ENCODE measurements at places on chromosomes 6 and 20.
A peak's percentile ranks its signal among the peaks of the same experiment; 100 is the strongest.

GRCh38 chr6:105452924-105453756 lies 50.3 kb upstream of the PREP start:
- peak; percentile 34 for DNase-seq

DNA sequence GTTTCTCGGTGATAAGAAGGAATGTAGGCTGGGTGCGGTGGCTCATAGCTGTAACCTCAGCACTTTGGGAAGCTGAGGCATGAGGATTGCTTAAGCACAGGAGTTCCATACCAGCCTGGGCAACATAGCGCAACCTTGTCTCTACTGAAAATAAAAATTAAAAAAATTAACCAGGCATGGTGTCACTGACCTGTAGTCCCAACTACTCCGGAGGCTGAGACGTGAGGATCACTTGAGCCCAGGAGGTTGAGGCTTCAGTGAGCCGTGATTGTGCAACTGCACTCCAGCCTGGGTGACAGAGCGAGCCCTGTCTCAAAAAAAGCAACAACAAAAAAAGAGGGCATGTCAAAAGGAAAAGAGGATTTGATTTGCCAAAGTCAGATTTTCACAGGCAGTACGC lies 3.9 kb downstream of the NEU1 start:
- DNase-seq: no peak

- no peak for DNase-seq
Measured at GRCh38 chr6:13260101-13260598, 68.2 kb downstream of the TBC1D7 start.

GRCh38 chr6:134373282-134373922 lies 55.5 kb upstream of the SGK1 start:
- no peak for DNase-seq

- DNase-seq: no peak
Measured at GRCh38 chr6:22631091-22631490, 61.7 kb downstream of the HDGFL1 start.

DNA sequence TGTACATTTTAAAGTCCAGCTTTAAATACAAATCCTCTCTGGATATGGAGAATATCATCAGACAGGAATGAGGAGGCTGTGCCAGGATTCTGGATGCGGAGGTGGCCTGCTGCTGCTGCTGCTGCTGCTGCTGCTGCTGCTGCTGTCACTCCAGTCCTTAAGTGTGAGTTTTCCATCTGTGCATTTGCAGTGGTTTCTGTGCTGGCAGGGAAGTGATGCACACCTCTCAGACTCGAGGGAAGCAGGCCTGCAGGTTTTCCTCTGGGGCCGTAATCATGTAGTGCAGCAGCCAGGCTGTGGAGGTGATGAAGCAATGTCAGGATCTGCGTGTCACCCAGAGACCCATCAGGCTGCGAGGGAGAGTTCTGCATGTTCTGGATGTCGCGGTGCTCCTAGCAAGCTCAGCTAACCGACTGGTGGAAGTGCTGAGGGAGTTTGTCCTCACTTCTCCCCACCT lies 32.0 kb downstream of the CFAP61 start:
- DNase-seq: no peak

DNA sequence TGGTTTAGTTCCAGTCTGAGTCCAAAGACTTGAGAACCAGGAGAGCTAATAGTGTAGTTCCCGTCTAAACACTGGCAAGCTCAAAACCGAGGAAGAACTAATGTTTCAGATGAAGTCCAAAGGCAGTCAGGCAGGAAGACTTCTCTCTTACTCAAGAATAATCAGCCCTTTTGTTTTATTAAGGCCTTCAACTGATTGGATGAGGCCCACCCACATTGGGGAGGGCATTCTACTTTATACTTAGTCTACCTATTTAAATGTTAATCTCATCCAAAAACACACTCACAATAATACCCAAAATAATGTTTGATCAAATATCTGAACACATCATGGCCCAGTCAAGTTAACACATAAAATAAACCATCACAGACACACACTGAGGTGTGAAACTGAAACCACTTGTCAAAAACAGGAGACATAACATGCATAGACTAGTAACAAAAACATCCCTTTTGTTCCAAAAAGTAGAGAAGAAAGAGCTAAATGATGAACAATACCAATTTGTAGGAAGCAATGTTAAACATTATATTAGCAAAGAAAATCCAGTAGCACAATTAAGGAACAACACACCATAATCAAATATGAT lies 50.2 kb upstream of the SENP6 start:
- DNase-seq: no peak

DNA sequence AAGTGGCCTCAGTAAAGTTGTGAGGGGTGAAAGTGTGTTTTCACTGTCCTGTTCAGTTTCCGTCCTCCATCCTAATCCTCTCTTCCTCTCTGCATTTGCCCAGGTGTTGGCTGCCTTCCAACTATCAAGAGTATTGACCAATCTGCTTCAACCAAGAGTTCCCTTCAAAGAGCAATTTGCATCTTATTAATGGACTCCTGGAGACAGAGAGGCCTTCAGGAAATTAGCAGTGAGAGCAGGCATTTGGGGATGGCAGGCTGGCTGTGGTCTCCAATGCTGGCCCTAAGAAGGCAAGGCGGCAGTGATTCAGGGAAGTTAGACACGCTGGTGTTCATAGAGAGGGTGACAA lies 77.2 kb downstream of the GPR6 start:
- DNase-seq: no peak
